Naive thymus-derived CD8-positive, alpha-beta T cell (primary cell): ENCODE measurements at places on chromosomes 2 and 18. TPM values are rescaled to one million over a fixed set of nuclear protein-coding genes. Genes with fewer than 3 reads are reported as not detected.

Gene RTP5
- polyA plus RNA-seq = not detected

Gene CPO
- not detected for polyA plus RNA-seq

Gene SCN2A
- not detected for polyA plus RNA-seq

Gene VSNL1
- polyA plus RNA-seq = not detected

Gene TRIP12
- 32.2 TPM for polyA plus RNA-seq

Gene RAX
- polyA plus RNA-seq = not detected

Gene G6PC2
- polyA plus RNA-seq = not detected

Gene ADD2
- polyA plus RNA-seq = 3.3 TPM
